ENCODE measurements at places on chromosomes 5 and 9.

DNA sequence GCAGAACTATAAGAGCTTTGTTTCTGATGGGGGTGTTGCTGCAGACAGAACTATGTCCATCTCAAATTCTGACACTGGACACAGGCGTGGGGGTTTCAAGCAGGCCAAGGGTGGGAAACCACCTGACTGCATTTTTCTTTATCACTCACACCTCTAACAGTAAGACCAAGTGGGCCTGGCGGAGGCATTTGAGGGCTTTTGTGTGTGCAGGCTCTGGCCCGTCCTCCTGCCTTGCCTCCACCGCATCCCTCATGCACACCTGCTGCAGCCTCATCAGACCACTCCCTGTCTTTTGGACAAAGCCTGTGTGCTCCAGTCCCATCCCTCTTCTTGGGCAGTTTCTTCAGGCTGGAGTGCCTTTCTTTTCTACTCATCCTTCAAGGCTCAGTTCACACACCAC is 7.9 kb downstream of the OR13J1 start:
- DNase-seq, result no peak

GRCh38 chr5:77812926-77813589 is 36.9 kb upstream of the TBCA start:
- no peak for DNase-seq

- no peak for DNase-seq
Observed at GRCh38 chr5:72035831-72036230, 71.4 kb upstream of the MAP1B start.

DNA sequence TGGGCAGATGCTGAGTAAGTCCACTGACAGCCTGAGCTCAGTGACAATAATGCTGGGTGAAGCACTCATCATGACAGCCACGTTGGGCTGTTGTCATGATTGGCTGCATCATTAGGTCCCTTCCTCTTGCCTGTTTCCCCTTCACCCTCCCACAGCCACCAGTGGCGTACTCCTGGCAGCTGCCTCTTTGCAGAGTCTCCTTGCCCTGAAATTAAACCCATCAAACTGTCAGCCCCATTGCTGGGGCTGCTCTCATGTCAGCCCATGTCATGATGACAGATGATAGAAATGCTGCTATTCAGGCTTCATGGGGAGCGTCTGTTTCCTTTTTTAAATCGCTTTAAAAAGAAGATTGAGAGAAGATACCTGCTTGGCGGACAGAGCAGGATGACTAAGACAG is 327.4 kb downstream of the AGTPBP1 start:
- no peak for DNase-seq

- DNase-seq, result no peak
Observed at GRCh38 chr5:127645300-127645726, 3.6 kb upstream of the CTXN3 start.

- DNase-seq, result no peak
Observed at GRCh38 chr5:139064613-139065012, 133.6 kb downstream of the SIL1 start.
